ENCODE measurements at places on chromosomes 6 and 20. TPM values are rescaled to one million over a fixed set of nuclear protein-coding genes. Genes with fewer than 3 reads are reported as not detected.

TMC2 gene
- total RNA-seq = not detected

BPIFB2 gene
- total RNA-seq = not detected

CLDN20 gene
- total RNA-seq = not detected

LTB gene
- total RNA-seq = 1.2 TPM

RBPJL gene
- not detected for total RNA-seq

PABPC1L gene
- total RNA-seq = 7.5 TPM

Data from endothelial cell of umbilical vein (primary cell).